Frontal cortex (tissue), 4 donors: ENCODE measurements at places on chromosomes 6 and 20.

- DNase-seq, result no peak
Measured at GRCh38 chr6:143119260-143119659, 58.6 kb downstream of the AIG1 start.

DNA sequence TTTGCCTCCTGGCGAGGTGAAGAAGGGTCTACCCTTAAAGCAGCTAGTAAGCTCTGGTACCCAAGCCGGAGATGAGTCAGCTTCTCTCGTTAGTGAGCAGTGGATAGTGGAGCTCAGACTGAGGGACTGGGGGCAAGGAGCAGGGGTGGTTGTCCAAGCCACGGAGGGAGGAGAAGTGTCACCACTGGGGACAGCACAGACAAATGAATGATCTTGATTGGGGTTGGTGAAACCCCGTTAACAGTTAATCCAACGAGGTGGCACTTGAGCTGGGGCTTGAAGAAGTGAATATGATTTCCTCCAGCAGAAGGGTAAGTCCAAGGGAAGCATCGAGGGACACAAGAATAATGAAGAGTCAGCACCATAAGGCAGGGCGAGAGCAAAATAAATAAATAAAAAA is 43.0 kb downstream of the JARID2 start:
- no peak for DNase-seq

DNA sequence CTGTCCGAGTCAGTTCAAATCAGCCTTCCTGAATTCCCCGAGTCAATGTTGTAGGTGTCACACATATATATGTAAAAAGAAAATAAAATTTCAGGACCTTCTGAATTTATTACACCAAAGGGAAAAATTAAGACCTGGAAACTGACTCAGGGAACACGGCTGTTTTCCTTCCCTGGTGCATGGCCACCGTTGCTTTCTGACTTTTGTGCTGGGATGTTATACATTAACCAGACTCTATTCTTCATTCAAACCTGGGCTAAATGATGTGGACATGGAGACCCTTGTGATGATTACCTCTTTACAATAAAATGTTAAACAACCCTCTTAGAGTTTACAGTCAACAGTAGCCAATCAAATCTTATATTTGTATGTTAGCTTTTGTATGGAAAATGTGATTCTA is 51.4 kb upstream of the PLEKHG1 start:
- no peak for DNase-seq

DNA sequence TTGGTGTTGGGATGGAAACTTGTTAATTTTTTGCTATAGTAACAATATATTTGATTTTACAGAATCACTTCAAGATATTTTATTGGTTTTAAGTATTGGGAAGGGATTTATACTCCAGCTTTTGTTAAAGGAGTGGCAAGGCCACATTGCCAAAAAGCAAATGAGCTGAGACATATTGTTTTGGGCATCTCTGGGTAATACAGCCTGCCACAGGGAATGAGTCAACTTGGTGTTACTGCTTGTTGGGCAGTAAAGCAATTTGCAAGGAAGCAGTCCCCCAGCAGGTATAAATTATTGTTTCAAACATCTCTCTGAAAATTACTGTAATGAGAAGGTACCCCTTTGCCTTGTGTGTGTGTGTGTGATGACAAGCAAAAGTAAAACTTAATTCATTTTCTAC is 868.3 kb upstream of the FLRT3 start:
- no peak for DNase-seq

DNA sequence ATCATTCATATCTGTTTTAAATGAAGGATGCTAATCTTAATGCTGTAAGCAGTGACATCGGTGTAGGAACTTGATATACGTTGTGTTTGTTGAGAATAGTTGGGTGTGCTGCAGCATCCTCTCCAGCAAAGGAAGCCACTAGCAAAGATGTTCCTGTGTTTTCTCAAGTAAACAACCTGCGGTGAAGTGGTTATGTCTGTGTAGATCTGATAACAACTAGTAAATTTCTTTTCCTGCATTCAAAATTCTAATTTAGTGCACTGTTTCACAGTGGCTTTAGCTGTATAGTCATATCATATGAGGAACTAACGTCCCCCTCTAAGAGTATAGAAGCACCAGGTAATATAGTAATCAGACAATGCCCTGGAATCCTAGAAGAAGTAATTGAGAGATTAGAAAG is 38.7 kb downstream of the NCOA7 start:
- no peak for DNase-seq

GRCh38 chr6:125201961-125202729 is 48.6 kb downstream of the TPD52L1 start:
- no peak for DNase-seq
